ENCODE measurements at places on chromosomes 1 and 21.

- DNase-seq = no peak
These were observed 43.1 kb downstream of the OPTC start for GRCh38 chr1:203536980-203537455.

- DNase-seq = peak; percentile 33
These were observed 6.7 kb upstream of the PYHIN1 start for GRCh38 chr1:158924677-158925076.

DNA sequence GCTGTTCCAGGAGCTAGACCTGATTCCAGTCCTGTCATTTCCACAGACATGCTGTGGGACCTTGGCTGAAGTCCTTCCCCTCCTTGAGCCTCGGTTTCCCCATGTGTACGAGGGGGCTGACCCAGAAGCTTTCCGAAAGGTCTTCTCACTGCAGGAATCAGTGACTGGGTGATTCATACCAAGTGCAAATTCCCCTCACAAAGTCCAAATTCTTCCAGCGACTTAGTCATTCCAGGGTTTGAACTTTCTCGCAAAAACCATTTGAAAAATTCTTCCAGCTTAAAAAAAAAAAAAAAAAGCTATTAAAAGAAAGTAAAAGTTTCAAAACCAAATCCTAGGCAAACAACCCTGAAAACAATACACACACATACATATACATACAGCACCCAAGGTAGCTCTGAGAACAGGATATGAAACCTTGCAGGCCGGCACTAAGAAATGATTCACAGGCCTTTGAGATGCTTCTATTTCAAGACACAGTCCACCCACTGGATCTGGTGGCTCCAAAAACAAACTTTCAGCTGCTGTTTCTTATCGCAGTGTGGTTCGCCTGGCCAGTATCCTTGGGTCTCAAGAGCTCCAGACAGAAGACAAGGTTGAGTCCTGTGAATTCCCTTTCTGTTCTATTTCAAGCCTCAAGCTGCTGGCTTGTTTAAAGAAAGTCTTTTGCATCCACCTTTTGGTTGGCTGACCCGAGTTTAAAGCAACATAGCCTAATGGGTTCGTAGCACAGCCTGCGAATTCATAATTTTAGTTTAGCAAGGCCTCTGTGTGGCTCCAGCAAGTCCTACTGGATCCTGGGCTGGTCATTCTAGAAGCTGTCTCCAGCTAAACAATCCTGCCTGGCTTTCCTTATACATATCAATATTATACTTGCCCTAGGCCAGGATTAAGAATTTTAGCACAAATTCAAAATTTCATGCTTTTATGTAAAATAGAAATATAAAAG is 18.0 kb upstream of the ID3 start:
- peak; percentile 46 for DNase-seq

DNA sequence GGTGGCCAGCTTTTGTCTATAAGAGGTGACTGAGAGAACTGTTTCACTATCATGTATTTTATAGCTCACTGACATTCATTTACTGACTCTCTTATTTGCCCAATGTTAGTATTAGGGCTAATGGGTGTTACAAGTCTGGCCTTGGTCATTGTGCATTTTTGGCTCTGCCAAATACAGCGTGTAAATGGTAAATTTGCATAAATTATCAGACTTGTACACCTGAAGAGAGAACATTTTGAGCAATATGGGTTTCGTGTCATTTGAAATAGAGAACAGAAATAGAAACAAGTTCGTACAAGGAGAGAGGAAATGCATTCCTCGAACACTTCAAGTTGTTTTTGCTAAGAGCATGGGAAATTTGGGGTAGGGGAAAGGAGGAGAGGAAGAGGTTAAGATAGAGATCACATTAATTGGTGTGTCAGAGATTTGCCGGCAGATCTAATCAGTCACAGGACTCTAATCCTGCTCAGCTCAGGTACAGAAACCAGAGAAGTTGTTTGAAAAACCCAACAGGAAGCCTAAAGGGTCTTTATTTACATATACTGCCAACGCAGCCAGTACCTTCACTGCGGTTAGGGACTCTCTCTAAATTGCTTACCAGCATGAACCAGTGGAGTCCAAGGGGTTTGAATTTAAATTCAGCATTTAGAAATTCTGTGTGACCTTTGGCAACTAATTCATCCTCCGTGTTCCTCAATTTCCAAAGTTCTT is 261.5 kb downstream of the GPATCH2 start:
- no peak for DNase-seq

Measured in CD4-positive, alpha-beta T cell treated with Interleukin-4 for 4 hours (primary cell).